ENCODE measurements at places on chromosomes 7 and 10.

DNA sequence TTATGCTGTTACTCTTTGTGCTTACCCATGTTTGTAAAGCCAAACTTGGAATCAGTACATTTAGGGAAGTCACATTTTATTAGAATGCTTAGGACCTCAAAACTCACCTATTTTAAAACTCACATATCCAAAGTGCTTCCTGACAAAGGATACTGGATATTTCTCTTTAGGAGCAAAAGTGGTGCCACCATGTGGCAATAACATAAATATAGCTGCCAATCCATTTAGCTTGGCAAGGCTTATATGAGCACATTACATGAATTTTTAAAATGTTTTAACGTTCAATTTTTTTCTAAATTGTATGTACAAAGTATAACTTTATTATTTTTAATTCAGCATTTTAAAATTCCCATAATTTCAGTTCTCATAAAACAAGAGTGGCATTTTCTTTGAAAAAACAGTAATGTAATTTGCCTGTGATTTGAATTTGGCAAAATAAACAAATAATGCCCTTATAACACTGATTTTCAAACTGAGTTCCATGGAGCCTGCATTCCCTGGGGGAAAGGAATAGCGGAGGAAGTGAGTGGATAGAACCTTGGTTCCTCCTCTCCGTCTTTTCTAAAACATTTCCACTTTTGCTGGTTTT lies 75.4 kb downstream of the HDAC9 start:
- DNase-seq, result no peak

GRCh38 chr10:14001298-14002040 lies 329.3 kb downstream of the FRMD4A start:
- no peak for DNase-seq

DNA sequence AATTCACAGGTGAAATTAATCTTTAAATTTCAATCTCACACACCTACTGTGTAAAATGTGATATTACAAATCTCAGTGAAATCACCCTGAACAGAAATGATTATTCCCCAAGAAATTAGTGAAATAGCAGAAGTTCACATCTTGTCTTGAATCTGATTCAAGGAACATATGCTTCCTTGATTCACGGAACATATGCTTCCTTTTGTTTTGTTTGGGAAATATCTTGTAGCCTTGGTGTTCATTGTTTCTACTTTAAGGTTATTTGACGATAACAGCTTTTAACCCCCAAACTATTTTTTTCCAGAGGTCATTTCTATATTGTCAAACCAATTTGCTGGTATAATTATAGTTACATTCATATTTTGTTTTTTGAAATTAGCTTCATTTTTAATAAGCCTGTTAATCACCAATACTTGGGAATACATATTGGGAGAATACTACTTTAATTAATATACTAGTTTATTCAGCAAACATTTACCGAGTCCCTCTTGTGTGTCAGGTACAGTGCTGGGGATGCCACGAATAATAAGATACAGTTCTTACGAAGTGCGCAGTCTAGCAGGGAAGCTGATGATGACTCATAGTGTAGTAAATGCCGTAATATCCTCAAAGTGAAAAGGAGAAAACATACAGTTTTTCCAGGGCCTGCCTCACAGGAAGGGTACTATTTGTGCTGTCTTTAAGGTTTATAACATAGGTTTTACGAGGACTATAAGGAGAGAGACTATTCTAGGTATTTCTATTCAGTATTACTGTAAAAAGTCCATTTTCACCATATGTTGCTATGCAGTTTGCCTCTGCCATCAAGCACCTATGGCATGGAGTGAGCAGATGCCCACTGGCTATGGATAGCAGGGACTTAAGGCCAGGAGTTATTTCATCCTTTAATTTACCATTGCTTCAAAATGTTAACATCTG lies 32.5 kb downstream of the PRKAR2B start:
- no peak for DNase-seq

GRCh38 chr7:158778471-158778870 lies 50.8 kb downstream of the ESYT2 start:
- DNase-seq, result no peak

GRCh38 chr7:108091461-108091831 lies 38.7 kb downstream of the LAMB4 start:
- no peak for DNase-seq

DNA sequence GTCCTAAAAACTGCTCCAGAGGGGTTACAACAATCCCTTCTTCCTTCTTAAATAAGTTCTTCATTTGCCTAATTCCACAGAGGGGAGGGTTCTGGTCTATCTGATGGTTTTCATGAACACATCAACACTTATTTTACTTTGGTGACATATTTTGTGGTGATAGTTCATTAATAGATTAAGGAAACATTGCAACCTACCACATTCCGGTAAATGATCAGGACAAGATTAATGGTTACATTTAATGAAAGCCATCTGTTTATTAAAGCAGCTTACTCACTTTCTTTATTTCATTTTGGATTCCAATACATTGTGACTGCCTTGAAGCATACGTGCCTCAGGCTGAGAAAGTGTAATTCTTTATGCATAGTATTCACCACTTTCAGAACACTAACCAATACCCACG lies 101.0 kb downstream of the SKIDA1 start:
- no peak for DNase-seq

DNA sequence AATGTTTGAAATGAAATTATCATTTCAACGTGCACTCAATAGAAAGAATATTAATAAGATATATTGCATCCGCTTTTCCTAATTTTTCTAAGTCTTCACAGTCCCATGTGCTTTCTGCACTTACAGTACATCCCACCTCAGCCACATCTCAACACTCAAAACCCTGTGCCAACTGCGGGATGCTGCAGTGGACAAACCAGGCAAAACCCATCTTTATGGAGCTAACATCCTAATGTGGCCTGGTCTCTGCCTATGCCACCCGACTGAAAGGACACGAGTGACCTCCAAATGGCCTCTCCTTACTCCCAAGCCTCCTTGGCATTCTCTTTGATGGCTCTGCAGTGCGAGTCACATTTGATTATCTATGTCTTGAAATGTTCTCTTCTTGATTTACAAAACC lies 57.4 kb upstream of the ADRB1 start:
- no peak for DNase-seq

GRCh38 chr10:126199221-126199998 lies 188.9 kb downstream of the ADAM12 start:
- DNase-seq, result no peak

GRCh38 chr10:8052341-8052955 lies 2.0 kb upstream of the GATA3 start:
- DNase-seq, result no peak

GRCh38 chr10:30422981-30423654 lies 10.9 kb upstream of the MAP3K8 start:
- DNase-seq, result no peak

- no peak for DNase-seq
Measured at GRCh38 chr10:44963772-44964633, 4.4 kb downstream of the RASSF4 start.

DNA sequence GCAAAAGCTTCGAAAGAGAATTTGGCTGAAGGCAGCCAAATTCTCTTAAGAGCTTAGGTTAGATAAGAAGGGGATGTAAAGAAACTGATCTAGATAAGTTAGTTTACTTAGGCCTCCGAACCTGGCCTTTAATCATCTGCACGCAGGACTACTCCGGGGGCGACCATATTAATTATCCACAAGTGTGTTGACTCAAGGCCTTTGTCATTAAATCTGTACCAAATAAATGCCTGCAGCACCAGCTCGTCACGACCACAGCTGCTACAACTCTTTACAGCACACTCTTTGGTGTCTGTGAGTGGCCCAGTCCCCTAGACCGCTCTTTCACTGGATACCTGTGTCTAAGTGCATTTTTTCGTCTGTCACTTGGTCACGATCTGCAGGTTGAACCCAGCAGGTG lies 69.8 kb upstream of the LSM8 start:
- no peak for DNase-seq

GRCh38 chr10:15442056-15442455 lies 71.0 kb upstream of the FAM171A1 start:
- DNase-seq, result no peak

GRCh38 chr7:130218806-130219620 lies 11.4 kb downstream of the SSMEM1 start:
- DNase-seq, result no peak

- DNase-seq, result no peak
Measured at GRCh38 chr7:18637516-18637915, 142.0 kb downstream of the HDAC9 start.

GRCh38 chr7:159125955-159126270 lies 18.8 kb downstream of the VIPR2 start:
- no peak for DNase-seq

- DNase-seq, result no peak
Measured at GRCh38 chr10:93471110-93471651, 11.0 kb downstream of the MYOF start.

DNA sequence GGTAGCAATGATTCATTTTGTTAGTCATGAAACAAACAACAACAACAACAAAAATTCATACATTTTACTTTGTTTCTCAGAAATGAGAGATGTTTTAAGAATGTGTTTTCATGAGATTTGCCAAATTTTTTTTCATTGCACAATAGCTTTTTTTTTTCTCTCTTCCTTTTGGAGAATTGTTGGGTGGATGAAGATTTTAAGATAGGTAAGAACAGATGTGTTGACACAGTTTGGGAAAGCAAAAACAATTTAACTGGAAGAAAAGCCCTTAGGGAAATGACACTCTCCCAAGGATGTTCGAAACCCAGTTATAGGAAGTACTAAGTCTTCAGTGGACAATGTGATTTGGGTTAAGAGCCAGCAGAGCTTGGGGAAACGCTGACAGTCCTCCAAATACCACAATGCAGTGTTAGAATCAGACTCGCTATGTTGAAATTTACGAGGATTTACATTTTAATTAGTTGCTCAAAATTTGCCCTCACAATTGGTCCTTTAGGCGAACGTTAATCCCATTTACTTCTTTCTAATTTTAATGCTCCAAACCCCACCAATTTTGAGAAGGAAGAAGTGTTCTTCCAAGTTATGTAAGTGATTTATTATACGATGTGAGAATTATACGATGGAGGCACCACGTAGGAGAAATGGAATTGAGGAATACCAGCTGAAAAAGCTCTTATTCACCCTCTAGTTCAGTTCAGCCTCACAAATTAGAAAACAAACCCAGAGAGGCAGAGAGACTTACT lies 61.2 kb downstream of the HHEX start:
- no peak for DNase-seq

- no peak for DNase-seq
Measured at GRCh38 chr10:36880898-36881297, 244.5 kb upstream of the ANKRD30A start.

DNA sequence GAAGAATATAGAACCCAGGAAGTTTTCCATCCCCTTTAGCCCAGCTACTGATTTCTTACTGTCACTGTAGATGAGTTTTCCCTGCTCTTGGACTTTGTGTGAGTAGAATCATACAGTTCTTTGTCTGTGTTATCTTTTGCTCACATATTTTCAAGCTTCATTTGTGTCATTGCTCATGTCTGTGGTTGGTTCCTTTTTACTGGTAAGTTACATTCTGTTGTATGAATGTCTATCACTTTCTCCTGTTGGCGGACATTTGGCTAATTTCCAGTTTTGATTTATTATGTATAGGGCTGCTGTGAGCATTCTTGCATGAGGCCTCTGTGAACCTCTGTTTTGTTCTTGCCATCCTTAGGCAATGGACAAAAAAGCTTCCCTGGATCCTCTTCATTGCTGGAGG lies 5.3 kb downstream of the GLRX3 start:
- DNase-seq, result no peak

DNA sequence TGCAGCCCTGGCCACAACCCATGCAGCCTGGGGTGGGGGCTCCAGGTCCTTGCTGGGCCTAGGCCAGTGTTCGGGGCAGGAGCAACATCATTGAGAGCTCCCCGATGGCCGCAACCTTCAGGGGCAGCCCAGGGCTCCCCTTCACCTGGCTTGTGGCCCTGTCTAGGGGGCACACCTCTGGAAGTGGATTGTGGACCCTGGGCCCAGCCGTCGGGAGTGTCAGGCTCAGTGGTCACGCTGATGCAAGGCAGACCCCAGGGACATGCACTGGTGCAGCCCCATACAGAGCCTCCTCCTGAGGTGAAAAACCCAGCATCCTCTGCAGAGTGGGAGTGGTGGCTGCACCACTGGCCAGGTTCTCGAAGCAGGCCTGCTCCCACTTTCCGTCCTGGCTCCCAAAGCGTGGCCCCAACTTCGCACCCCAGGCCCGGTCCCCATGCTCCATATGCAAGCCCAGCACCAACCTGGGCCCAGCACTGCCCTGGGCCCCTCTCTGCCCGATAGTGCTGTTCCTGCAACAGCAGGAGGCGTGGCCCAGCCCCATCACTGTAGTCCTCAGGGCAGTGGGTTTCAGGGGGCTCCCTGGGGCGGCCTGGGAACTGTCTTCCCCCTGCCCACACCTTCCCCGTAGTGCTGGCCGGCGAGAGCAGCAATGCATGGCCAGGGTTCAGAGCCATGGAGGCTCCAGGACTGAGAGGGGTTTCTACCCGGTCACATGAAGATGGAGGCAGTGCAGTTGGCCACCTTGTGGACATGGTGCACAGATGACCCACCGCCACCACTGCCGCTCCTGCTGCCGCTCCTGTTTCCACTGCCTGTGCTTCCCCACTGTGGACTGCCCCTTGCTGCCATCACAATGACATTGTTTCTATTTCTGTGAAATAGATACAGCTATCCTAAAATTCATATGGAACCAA lies 303.9 kb upstream of the NRG3 start:
- no peak for DNase-seq

DNA sequence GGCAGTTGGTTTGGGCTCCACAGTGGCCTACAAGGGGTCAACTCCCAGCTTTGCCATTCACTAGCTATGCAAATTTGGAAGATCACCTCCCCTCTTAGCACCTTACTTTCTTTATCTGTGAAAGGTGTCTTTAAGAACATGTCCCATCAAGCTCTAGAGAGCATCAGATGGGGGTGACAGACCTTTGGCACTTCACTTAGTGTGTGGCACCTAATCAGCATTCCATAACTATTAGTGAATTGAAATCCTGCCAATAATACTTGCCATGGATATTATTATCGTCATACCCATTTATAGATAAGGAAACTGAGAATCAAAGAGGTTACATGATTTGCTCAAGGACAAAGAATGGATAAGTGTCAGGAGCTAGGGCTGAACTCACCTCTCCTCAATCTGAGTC lies 51.9 kb downstream of the PLPP4 start:
- DNase-seq, result no peak

- no peak for DNase-seq
Measured at GRCh38 chr10:128007971-128008370, 101.1 kb downstream of the PTPRE start.

DNA sequence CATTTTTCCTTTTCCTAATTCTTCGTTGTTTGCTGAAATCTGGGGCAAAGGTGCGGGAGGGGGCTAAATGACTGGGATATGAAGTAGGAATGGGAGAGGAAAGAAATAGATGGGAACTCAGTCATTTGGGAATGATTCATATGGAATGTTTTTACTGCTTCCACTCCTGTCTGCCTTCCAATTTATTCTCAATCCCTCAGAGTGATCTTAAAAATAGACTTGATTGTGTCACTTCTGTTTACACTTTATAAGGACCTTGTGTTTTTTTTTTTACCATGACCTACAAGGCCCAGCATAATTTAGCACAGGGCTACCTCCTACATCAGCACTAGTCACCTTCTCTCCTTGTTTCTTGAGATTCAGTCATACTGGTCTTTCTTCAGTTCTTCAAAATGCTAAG lies 97.9 kb downstream of the PTEN start:
- DNase-seq, result no peak

All from stimulated activated CD8-positive, alpha-beta memory T cell treated with anti-CD3 and anti-CD28 coated beads, Interleukin-15, amount 100 ng/mL, for 1 hour (primary cell).